ENCODE measurements at places on chromosomes 5 and 9.

- DNase-seq: peak; percentile 38
These were observed 9.3 kb upstream of the RNF145 start for GRCh38 chr5:159218595-159219023.

DNA sequence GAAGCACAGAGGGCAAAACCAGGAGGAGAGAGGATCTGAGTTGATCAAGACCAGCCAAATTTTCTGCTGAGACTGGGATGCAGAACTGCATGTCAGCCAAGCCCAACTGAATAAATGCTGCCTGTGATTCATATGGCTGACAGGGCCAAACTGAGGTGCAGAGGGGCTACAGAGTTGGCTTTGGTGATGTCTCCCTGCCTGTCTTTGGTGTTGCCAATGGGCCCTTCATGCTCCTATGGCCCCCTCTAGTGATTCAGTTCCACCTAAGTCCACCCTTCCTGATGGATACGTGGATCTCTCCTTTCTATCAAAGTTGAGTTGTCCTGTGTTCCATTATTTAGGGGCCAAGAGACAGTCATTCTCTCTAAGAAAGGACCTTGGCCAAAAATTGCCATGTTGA is 163.6 kb upstream of the TLE4 start:
- DNase-seq: peak; percentile 8

GRCh38 chr9:91036826-91037510 is 235.3 kb downstream of the SYK start:
- DNase-seq: peak; percentile 92

- DNase-seq: peak; percentile 99
These were observed 503.6 kb upstream of the PAPPA start for GRCh38 chr9:115649991-115650472.

DNA sequence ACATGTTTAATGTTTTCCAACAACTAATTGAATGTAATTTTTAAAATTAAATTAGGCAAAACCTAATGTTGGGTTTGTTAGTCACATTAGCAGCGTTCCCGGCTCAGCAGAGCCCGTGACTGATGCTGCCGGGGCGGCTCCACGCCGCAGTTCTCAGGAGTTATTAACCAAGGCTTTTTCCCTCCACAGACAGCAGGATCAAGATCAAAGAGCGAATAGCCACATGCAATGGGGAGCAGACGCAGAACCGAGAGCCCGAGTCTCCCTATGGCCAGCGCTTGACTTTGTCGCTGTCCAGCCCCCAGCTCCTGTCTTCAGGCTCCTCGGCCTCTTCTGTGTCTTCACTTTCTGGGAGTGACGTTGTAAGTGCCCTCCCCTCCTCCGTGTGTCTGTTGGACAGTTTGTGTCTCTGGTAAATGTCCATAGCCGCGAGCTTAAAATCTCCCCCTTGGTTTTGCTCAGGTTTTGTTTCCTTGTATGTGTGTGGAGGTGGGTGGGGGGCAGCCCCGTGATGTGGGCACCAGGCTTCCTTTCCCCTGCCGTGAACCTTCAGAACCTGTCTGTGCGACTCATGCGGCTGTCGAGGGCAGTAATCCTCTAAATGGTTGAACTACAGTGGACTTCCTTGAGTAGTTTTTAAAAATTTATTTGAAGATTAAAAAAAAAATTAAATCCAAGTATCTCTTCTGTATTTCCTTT is 37.1 kb downstream of the TENT4A start:
- no peak for DNase-seq

DNA sequence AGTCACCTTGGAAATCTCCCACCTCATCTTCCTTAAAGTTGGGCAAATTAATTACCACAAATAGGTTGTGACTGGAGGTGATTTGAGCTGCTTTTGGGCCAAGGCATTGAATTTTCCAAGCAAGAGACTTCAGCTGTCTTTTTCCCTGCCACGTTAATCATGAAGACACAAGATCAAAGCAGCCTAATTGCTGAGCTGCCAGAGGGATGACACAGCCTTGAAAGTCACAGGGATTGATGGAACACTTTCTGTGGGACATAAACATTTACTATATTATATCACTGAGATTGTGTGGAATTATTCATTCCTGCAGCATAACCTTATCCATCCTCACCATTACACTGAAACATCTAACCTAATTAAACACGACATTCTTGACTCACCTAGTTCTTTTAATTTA is 172.2 kb downstream of the FAM170A start:
- DNase-seq: no peak
